ENCODE measurements at places on chromosomes 1 and 21. TPM values are rescaled to one million over a fixed set of nuclear protein-coding genes. Genes with fewer than 3 reads are reported as not detected.
A peak's percentile ranks its signal among the peaks of the same experiment; 100 is the strongest.

SH2D1B gene
- not detected for total RNA-seq

FCAMR gene
- not detected for total RNA-seq

PLXNA2 gene
- 4.0 TPM for total RNA-seq

RGS16 gene
- total RNA-seq = 1.3 TPM

RCAN3 gene
- total RNA-seq = 178 TPM

ATXN7L2 gene
- total RNA-seq = 7.4 TPM

RNU1-3 gene
- total RNA-seq = 3,866 TPM

SRSF10 gene
- total RNA-seq = 169 TPM

GBP7 gene
- total RNA-seq = 0.17 TPM

DNA sequence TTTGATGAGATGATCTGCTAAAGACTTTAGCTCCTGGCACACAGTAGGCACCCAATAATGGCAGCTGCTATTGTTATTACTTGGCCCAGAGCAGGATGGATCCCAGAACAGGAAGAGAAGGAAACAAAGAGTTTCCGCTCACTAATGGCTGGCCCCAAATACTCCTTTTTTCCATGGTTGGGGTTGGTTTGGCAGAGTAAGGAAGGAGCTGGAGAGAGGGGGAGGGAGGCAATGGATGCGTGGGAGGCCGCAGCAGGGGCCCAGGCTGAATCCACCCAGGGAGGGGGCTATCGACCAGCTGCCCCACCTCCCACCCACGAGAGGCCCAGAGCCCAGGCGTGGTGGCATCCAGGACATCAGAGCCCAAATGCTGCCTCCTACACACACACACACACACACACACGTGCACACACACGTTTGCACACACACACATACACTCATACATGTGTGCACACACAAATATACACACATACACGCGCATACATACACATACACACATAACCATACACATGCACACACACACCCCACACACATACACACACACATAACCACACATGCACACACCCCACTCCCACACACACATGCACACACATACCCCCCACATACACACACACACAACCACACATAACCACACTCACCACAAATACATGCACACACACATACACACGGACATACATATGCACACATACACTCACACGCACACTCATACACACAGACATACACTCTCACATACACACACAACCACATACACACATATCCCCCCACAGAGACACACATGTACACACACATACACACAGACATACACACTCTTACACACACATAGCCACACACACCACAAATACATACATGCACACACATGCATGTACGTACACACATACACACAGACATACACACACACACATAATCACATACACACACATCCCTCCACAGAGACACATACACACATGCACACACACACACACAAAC is 25.2 kb downstream of the C1QB start:
- no peak overlapping the region for H3K27ac ChIP-seq
- no peaks in the 10 kb centered on the region for H3K4me1 ChIP-seq
- no peaks in the 10 kb centered on the region for H3K36me3 ChIP-seq
- no peak for DNase-seq
- no peak overlapping the region for H3K4me3 ChIP-seq
- H3K27me3 ChIP-seq = peaks cover 9% of the 10 kb centered on the region

- no peak for DNase-seq
- H3K27me3 ChIP-seq = no peaks in the 10 kb centered on the region
- no peak overlapping the region for H3K4me3 ChIP-seq
- no peaks in the 10 kb centered on the region for H3K36me3 ChIP-seq
Observed at GRCh38 chr1:14567056-14567455, 31.4 kb upstream of the KAZN start.

GRCh38 chr1:99370476-99370875 is 106.2 kb downstream of the PLPPR4 start:
- H3K36me3 ChIP-seq = no peaks in the 10 kb centered on the region
- DNase-seq = no peak
- no peaks in the 10 kb centered on the region for H3K27me3 ChIP-seq
- H3K27ac ChIP-seq = no peak overlapping the region
- H3K4me3 ChIP-seq = no peak overlapping the region
- no peaks in the 10 kb centered on the region for H3K4me1 ChIP-seq

GRCh38 chr1:78799926-78800325 is 150.3 kb downstream of the IFI44 start:
- no peak overlapping the region for H3K27ac ChIP-seq
- no peak overlapping the region for H3K4me3 ChIP-seq

DNA sequence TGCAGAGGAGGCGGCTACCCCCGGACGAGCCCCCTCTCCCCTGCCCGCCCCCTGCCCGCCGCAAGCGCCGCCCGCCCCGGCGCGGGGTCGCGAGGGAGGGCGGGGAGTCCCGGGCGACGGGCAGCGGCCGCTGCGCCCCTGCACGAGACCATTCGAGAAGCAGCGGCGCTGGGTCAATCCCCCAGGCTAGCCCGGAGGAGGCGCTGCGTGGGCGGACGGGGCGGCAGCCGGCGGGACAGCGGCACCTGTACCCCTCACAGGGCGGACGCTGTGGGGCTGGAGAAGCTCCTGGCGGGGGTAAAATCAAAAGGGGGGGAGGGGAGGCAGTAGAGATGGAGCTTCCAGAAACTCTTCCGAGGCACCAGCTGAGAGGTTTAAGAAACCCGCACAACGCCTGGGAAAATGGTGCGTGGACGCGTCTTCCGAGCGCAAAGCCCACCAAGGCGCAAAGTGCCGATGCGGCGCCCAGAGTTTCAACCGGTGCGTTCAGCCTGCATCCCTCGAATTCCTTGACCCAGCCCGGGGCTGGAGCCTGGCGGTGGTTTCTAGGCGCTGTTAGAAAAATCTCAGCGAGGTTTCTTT is at the start of gene PLPPR5:
TSS of gene PLPPR5 (minus strand) at position 1 of the 582 bp plus-strand sequence. CDS start 190 bp downstream, outside the sequence.
- H3K4me3 ChIP-seq = peak within 1 kb of the TSS; percentile 17
- H3K27ac ChIP-seq = no peak within 1 kb of the TSS
- DNase-seq = peak; percentile 25

GRCh38 chr1:160750608-160751007 is 11.6 kb downstream of the SLAMF7 start:
- no peak overlapping the region for H3K27ac ChIP-seq
- no peaks in the 10 kb centered on the region for H3K27me3 ChIP-seq
- no peak overlapping the region for H3K4me3 ChIP-seq
- peaks cover 1% of the 10 kb centered on the region for H3K4me1 ChIP-seq

DNA sequence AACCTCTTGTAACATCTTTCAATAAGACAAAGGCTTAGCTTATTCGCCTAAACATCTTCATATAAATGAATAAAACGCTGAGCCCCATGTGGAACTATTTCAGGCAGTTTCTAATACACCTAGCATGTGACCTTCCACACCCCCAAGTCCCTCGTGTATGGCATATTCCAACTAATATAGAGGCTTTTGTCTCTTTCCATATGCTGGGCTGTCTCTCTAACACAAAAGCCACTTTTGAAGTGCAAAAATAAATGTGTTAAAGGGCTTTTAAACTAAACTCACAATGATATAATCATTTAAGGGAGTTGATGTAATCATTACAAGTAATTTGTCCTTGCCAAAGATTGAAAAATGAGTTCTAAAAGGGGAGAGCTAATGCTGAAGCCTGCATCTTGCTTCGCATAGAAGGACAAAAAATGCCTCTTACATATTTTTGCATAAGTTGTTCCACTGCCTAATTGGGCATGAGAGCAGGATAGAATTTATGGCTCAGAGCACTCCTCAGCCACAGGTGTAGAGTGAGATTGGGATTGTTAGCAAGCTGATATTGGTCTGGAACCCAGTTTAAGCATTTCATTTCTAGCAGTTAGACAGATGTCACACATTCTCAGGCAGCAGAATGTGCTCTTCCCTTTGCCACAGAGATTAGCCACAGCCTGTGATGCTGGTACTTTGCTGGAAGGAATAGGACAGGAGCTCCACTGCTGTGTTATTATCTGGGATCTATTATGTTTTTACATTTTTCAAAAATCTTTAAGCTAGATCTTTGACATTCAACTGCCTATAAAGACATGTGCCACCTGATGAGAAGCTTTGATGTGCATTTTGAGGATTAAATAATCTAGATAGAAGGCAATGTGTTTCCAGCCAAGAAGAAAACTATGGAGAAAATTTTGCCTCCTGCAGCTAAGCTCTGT is 1044.4 kb downstream of the ADGRL2 start:
- no peak overlapping the region for H3K4me3 ChIP-seq
- DNase-seq = no peak
- H3K27me3 ChIP-seq = no peaks in the 10 kb centered on the region
- no peaks in the 10 kb centered on the region for H3K36me3 ChIP-seq
- no peaks in the 10 kb centered on the region for H3K4me1 ChIP-seq
- no peak overlapping the region for H3K27ac ChIP-seq

- no peaks in the 10 kb centered on the region for H3K36me3 ChIP-seq
- no peaks in the 10 kb centered on the region for H3K27me3 ChIP-seq
- DNase-seq = peak; percentile 57
Observed at GRCh38 chr1:39639305-39640130, at the start of gene HEYL. TSS of gene HEYL (minus strand) at chr1:39639643. CDS start at chr1:39639625, 18 bp downstream.

- H3K27me3 ChIP-seq = no peaks in the 10 kb centered on the region
- H3K4me1 ChIP-seq = no peaks in the 10 kb centered on the region
- H3K27ac ChIP-seq = no peak overlapping the region
- no peak for DNase-seq
- no peak overlapping the region for H3K4me3 ChIP-seq
Observed at GRCh38 chr21:41851090-41851790, 27.9 kb downstream of the PRDM15 start.

GRCh38 chr1:150415800-150416199 is 51.9 kb downstream of the RPRD2 start:
- no peaks in the 10 kb centered on the region for H3K27me3 ChIP-seq
- H3K36me3 ChIP-seq = peaks cover 7% of the 10 kb centered on the region
- no peak overlapping the region for H3K27ac ChIP-seq

DNA sequence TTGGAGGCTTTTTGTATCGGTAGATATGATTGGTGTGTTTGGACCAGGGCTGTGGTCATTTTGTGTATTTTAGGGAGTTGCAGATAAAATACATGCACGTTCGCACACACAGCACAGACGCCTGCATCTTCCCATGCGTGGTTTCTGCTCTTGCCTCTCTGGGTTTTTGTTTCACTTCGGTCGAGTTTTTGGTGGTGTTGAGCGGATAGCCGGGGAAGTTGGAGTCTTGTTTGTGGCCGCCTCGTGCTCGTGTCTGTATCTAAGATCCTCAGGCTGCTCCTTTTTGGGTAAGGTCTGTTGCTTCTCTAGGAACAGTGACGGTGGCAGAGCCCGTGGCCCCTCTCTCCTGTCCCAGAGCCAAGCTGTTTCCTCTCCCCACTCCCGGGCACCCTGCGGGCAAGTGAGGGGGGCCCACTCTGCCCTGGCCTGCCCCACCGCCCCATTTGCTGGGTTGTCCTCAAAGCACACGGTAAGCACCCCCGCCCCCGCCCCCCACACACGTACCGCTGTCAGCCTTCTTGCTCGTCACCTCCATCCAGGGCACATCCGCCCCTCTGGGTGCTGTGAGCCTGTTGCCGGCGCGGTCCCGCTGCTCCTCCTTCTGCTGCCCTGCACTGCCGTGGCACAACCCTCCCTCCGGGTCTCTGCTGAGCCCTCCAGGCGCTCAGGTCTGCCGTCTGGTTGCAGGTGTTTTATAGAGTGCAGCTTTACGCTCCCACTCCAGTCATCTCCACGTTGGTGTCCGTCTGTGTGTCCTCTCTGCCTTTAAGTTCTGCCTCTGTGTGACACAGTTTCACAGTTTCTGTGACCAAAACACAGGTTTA is 51.9 kb downstream of the AGPAT3 start:
- DNase-seq = peak; percentile 71
- H3K27ac ChIP-seq = peak overlapping the region; percentile 62
- H3K36me3 ChIP-seq = peaks cover 3% of the 10 kb centered on the region
- peak overlapping the region; percentile 51 for H3K4me3 ChIP-seq

DNA sequence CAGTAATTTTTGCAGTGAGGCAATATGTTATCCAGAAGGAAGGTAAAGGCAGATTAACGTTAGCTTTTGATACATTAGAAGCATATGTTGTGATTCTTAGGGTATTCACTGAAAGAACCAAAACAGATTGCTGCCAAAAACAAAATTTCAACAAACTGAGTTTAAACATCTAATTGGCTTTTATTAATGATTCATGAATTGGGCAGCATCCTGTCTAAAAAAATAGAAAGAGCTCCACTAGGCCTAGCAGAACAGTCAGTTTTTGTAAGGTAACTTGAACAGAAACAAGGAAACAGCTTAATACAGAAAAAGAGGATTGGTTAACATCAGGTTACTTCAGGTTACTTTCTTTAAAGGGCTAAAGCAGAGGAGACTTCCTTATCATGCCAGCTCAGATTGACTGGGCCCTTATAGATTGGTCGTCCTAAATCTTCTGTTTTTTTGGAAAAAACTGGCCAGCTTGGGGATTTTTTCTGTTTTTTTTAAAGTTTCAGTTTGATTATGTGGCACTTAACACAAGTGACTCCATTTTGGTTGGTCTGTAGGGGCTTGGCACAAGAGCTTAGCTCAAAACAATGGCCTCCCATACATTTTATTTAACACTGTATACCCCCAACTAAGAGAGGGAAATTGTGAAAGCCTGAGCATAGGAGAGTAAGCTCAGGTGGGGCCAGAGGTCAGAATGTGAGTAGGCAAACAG is 36.8 kb upstream of the GALNT2 start:
- no peaks in the 10 kb centered on the region for H3K36me3 ChIP-seq
- peaks cover 6% of the 10 kb centered on the region for H3K4me1 ChIP-seq
- no peak overlapping the region for H3K4me3 ChIP-seq
- no peak overlapping the region for H3K27ac ChIP-seq
- no peak for DNase-seq

DNA sequence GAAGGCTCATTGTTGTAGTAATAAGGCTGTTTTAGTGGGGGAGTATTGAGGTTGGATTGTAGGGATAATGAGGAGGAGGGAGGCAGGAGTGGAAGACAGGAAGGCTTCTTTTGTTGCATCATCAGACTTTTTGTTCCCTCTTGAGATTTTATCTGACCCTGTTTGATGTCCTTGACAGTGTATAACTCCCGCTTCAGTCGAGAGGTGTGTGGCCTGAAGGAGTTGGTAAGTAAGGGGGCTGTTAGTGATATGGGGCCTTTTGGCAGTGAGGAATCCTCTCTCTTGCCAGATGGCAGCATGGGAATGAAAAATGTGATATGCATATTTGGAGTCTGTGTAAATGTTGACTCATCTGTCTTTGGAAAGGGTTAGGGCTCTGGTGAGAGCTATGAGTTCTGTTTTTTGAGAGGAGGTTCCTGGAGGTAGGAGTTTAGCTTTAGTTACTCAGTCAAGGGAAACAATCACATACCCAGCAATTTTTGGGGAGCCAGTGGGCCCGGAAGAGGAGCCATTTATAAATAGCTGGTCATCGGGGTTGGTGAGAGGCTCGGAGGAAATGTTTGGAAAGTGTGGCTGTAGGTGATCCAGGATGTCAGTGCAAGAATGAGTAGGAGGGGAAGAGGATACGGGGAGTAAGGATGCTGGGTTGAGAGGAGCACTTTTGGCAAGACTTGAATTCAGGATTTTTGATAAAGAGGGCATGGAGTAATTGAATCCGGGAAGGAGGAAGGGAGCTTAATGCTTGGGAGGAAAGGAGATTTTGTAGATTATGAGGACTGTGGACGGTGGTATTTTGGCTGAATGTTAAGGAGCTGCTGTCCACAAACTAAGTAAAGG is 136.7 kb upstream of the ETV3 start:
- H3K27ac ChIP-seq = no peak overlapping the region
- no peak for DNase-seq
- no peaks in the 10 kb centered on the region for H3K4me1 ChIP-seq
- H3K4me3 ChIP-seq = no peak overlapping the region
- H3K27me3 ChIP-seq = no peaks in the 10 kb centered on the region

All from CD4-positive, alpha-beta memory T cell (primary cell).